ENCODE measurements at places on chromosomes 1 and 21.
A peak's percentile ranks its signal among the peaks of the same experiment; 100 is the strongest.

DNA sequence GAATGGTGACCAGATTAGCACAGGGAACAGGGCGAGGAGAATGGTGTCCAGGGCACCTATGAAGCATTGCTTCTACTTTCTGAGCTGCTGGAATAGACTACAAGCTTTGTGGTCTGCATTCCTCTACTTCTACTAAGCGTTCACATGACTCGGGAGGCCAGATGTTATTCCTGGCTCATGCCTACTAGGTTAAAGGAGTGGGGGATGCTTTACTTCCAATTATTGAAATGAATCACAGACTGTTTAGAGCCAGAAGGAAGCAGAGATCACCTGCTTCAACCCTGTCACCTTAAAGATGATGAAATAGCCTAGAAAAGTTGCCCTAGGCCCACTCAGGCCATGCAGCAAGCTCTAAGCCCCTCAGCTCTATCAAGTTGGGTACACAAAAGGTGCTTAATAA, 633.5 kb downstream of the KIF26B start:
- DNase-seq, result no peak

DNA sequence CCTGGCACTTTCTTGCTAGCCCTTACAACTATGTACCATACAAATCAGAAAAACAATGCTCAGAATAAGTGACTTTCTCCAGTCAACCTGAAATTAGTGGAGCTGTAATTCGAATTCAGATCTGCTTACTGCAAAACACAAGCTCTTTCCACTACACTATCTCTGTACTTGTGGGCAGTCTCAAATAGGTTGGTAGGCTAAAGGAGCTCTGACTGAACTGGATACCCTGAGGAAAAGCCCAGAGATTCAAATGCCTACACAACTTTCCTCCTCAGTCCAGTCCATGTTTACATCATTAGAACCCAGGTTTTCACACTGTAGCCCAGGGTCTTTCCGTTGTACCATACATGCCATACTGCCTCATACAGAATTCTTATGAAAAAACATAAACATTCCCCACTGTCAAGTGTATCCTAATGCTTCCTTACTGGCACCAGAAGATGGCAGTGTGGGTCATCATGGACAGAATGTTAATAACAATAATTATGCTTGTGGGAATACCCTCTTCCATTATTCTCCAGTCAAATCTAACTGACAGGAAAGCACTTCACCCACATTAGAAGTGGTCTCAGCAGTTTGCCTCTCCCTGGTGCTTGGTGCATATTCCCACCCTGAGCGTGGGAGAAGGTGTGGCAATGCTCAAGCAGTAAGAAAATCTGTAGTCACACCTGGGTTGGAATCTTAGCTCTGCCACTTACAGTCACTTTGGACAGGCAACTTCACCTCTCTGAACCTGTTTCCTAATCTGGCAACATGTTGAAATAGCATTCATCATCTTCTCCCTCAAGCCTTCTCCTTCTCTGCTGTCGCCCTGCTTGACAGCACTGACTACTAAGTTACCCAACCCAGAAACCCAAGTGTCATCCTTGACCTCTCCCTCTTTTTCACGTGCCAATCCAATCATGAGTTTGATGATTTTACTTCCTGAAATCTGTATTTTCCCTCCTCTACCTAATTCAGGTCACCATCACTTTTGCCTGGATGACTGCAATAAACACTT, 14.4 kb upstream of the ZFYVE9 start:
- peak; percentile 25 for DNase-seq

GRCh38 chr1:243898278-243898677, 48.2 kb upstream of the AKT3 start:
- DNase-seq, result no peak

- DNase-seq, result no peak
These were observed 38.4 kb upstream of the SAMSN1 start for GRCh38 chr21:14584357-14585095.

DNA sequence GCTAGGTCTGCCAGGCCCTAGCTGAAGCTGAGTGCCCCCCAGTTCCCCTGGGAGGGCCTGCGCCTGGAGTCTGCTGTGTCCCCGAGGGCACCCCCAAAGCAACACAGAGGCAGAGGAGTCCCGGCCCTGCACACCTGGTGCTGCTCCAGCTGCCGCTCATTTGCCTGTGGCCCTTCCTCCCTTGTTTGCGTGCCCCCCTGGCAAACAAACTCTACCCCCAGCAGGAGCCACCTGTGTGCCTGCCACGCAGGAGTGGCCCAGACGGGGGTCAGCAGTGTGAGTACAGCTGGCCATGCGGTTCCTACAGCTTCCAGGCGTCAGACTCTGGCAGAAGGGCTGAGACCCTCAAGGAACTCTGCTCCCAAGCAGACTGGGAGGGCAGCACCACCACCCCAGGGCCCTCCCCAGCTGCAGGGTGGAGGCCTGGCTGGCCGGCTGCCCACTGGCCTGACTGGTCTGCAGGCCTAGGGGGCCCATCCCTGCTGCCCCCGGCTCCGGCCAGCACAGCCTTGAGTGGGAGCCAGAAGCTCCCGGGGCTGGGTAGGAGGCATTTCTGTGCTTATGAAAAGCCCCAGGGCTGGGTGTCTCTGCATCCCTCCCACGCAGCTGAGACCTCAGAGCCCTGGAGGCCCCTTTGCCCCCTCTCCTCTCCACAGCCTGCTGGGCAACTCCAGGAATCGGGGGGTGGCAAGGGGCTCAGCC, 563 bp upstream of the TAS1R3 start:
- no peak for DNase-seq

GRCh38 chr1:194277927-194278326, 1091.5 kb upstream of the B3GALT2 start:
- no peak for DNase-seq

- DNase-seq, result no peak
These were observed 866 bp upstream of the FNDC5 start for GRCh38 chr1:32871364-32872191.

- no peak for DNase-seq
These were observed 21.5 kb upstream of the ARHGAP29 start for GRCh38 chr1:94258873-94259331.

GRCh38 chr1:2539312-2539907, 9.3 kb upstream of the HES5 start:
- no peak for DNase-seq

DNA sequence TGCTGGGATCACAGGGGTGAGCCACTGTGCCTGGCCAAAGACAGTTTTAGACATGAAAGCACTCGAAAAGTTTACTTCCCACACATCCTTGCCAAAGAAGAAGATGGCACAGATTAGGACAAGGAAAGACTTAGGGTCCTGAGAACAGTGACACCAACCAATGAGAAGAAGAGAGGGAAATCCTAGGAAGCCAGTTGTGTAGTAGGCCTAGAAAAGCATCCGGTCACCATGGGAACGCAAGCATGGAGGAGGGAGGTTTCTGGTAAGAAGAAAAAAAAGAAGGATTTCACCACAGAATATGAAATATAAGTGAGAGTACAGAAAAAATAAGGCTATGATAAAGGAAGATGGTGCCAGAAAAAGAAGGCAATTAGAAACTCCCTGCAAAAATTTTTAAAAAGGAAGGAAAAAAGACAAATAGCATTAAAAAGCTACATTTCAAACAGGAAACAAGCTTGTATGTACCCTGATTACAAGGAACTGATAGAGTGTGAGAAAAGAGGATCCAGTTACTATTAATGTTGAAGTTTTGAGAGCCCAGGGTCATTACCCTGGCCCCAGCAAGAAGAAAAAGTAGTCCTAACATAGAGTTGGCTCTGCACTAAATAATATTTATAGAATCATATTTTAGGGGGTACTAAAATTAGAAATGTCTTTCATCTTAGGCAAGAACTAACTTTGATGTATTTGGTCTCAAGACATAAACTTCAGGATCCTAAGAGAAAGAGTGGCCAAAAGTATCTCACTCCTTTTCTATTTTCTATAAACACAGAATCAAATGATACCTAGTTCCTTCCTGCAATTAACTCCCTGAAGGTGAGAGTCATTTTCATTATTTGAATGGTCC, 16.1 kb downstream of the DIPK1A start:
- DNase-seq, result no peak

- peak; percentile 76 for DNase-seq
These were observed 93.9 kb upstream of the PPM1J start for GRCh38 chr1:112808861-112809684.

DNA sequence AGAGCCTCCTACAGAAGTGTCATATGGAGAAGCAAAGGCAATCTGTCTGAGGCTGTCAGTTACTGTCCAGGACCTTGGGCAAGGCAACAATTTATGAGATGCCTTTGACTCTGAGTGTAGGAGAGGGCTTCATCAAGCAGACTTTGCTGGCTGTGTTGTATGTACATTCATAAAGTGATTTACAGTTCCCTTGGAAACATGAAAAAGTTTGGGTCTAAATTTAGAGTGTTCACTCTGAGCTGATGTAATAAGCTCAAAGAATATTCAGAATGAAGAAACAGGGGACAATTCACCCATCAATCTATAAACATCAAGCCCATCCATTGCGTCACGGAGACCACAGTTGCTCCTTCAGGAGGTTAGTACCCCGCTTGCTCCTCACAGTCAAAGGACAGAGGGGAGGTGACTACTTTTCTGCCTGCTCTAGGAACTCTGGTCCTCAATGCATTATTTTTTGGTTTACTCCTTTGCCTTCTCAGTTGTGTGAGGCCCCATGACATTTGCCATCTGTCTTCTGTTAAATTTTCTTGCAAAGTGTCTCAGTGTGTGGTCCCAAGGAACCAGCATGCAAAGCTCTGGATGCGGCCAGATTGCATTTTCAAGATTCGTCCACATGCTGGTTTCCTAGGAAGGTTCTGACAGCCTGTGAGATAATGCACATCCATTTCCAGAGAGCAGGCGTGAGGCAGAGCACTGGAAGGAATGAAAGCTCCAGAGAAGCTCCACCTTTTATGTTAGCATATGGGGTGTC, 241.1 kb upstream of the KIAA0040 start:
- DNase-seq, result no peak

GRCh38 chr1:192225266-192225665, 67.0 kb downstream of the RGS18 start:
- no peak for DNase-seq

- DNase-seq, result no peak
These were observed 34.6 kb downstream of the CFAP57 start for GRCh38 chr1:43206600-43207228.

GRCh38 chr21:31213787-31214186, 130.3 kb downstream of the TIAM1 start:
- DNase-seq, result no peak

DNA sequence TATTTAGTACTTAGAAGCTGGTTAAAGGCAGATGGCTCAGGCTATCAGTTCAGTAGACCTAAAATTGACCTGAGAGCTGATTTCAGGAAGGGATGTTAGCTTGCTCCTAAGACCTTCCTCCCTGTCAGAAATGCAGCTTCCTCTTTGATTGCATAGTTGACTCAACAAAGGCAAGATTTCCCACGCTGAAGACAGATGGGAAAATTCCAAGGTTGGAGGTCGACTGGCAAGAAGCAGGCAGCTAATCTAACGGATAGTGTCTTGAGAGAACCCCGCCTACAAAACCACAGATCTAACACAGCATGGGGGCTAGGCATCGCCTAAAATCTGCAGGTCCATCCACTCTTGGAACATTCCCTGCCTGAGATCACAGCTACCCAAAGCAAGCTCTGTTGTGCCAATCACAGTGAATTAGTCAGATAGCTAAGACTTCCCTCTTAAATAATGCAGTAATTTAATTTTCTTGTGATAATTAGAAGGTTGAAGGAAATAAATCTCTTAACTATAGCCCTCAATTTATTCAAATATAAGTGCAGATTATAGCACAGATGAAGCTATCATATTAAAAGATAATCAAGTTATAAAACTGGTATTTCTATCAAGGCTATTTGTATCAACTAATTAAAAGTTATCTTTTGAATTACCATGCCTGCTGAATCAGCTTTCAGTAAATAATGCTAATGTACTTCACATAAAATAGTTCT, 357.8 kb upstream of the SGIP1 start:
- no peak for DNase-seq

- DNase-seq, result no peak
These were observed 303.7 kb downstream of the HLX start for GRCh38 chr1:221182791-221183533.

DNA sequence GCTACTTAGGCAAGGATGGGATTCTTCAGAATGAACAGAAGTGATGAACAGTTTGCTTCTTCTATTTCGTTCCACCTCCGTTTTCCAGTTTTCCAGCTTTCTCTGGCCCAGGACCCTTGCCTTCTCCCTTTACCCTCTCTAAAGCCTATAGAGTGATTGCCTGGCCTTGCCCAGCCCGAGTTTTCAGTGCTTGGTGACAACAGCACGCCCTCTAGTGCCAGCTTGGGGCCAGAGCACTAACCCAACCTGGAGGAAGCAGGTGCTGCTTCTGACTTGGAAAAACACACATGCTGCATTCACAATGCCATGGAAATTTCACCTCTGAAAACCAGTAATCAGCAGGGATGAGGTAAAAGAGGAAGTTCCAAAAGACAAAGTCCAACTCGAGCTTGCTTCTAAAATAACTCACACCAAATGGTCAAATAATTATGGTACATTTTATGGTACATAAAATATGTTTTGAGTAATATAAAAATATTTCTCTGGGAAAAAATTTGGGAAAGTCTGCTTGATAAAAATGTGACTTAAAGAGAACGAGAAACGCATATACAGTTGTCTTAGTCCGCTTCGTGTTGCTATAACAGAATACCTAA, 26.1 kb downstream of the UBE2T start:
- DNase-seq, result peak; percentile 78

DNA sequence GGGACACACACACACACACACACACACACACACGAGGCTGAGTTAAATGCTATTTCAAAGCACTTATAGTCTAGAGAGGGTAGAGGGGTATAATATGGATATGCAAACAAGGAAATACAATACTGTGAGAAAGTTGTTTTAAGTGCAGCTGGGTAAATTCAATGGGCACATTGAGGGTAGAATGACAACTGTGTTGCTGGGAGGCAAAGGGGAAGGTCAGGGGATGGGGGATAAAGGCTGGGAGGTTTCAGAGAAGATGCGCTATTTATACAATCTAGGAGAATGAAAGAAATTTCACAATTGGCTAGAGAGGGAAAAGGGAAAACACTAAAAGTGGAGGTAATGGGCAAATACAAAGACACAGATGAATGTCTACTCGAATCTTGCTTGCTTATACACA, 19.4 kb downstream of the EXTL2 start:
- DNase-seq, result no peak

GRCh38 chr21:44526096-44526997, 13.6 kb downstream of the KRTAP10-1 start:
- DNase-seq, result no peak

GRCh38 chr1:4674676-4675075, 20.3 kb downstream of the AJAP1 start:
- DNase-seq, result no peak

DNA sequence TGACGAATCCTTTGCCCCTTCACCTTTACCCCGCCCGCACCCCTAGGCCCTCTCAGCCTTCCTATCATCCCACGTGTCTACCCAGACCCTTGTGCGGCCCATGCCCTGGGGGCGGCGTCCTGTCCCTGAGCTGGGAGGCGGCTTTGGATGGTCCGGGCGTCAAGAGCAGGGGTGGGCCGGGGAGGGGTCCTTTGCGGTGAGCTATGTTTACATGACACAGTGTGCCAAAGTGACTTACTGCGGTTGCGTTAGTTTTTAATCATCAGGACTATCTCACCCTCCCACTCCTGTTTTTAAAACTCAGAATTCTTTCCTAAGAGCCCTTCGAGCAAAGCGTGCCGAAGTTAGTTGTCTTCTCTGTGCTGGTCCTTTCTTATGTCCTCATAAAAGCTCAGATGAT, 144.6 kb downstream of the PGBD5 start:
- DNase-seq, result no peak

GRCh38 chr1:40372658-40373322, 737 bp upstream of the SMAP2 start:
- no peak for DNase-seq
